ENCODE measurements at places on chromosomes 2 and 18.

DNA sequence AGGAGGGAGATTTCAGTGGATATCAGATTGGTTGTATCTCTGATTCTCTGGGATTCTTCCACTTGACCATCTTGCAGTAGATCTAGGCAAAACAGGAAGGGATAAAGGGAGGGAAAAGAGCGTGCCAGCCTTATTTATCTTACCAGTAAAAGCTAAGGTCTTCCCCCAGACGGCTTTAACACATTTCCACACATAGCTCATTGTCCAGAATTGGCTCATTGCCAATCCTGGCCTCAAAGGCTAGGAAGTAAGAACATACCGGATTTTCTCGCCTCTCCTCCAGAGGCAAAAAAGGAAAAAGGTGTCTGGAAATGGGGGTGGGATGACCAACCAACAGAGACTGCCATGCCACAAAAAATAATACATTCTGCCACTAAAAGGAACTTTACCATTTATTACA is 411.6 kb upstream of the NRP2 start:
- no peak for DNase-seq

GRCh38 chr2:104944495-104944894 is 90.6 kb downstream of the POU3F3 start:
- DNase-seq: no peak

DNA sequence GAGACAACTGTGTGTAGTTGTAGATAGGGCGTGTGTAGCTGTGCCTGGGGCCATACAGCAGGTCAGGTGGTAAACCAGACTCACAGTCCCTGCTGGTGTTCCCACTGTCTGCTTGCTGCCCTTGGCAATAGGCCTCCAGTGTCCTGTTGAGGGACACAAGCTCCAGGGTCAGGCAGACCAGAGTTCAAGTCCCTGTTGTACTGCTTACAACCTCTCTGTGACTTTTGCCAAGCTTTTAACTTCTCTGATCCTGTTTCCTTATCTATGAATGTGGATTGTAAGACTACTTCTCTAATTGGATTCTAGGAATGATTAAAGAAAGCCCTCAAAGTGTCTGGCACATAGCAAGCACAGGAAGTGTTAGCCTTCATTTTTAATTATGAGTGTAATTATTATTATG is 68.6 kb downstream of the MERTK start:
- DNase-seq: no peak

DNA sequence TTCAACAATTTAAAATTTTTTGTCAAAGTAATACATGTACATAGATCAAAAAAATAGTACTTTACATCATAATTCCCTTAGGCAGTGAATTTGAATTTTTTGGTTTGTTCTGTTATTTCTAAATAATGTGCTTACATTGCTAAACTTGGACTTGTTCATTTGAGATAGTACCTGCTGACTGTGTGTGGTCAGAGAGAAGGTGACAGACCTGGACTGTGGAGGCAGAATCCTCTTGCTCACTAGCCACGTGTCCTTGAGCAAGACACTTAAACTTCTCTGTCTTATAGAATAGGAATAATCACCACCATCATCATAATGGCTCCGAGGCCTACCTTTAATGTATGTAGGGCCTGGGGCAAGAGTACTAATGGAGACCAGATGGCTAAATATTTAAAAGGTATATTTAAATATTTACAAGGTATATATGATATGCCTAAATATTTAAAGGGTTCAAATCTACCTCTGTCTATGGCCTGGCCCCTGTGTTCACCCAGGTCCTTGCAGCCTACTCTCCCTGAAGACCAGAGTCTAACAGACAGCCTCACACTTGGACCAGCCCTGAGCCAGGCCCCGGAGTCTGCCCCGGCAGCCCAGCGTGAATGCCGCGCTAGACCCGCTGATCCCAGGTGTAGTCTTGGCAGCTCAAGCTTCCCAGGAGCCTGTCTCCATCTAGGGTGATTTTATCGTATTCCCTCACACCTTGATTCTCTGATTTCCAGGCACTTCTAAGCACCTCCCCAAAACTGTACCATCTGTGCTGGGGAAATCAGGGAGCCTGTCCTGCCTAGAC is 33.5 kb downstream of the ZNF532 start:
- DNase-seq: no peak

- no peak for DNase-seq
These were observed 46.5 kb upstream of the RAB31 start for GRCh38 chr18:9661564-9661963.

- DNase-seq: no peak
These were observed 2.5 kb downstream of the TLK1 start for GRCh38 chr2:171158036-171158789.

GRCh38 chr18:24168496-24168895 is 29.6 kb downstream of the CABYR start:
- no peak for DNase-seq

DNA sequence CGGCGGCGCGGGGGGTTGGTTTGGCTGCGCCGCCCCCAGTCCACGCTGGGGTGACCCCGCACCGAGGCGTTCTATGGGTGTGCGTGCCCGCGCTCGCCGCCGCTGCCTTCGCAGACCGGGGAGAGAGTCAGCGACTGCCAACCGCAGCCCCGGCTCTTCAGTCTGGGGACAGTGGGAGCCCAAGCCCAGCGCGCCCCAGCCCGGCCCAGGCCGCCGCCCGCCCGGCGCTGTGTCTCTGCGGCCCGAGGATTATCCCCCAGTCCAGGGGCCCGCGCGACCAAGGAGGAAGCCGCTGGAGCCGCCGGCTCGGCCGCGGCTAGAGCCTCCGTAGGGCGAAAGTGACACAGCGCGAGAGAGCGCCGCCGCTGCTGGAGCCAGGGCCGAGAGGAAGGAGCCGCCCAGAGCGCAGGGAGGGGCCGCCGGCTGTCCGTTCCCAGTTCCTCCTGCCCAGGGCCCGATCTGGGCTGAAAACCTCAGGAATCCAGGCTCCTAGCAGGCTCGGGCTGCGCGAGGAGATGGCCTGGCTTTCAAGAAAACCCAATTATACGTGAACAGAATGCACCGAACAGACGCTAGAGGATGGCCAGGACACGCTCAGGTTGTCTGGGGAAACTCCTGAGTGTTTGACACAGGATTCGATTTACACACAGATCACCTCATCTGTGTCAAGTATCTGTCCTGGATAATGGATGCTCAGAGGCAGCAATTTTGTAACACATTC is 2.4 kb downstream of the CTIF start:
- DNase-seq: peak; percentile 53

DNA sequence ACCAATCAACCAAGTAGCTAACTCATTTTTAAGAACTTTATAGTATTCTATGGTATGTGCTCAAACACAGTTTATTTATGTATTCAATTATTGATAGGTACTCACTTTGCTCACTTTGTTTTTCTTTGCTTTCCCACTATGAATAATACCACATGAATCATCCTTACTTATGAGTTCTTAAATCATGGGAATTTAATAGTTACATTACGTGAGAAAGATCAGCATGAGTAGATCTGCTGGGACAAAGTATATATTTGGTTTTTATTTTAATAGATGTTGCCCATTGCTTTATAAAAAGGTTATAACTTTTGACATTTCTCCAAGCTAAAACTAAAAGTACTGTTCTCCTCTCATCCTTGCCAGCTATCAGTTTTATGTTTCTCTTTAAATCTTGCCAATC is 390.7 kb downstream of the LRATD1 start:
- DNase-seq: no peak

- DNase-seq: no peak
These were observed 59.5 kb downstream of the PUM2 start for GRCh38 chr2:20291106-20291564.

GRCh38 chr2:216352653-216353270 is 19.5 kb downstream of the MARCHF4 start:
- DNase-seq: no peak

GRCh38 chr2:105576050-105576439 is 168.7 kb upstream of the NCK2 start:
- no peak for DNase-seq

GRCh38 chr2:138910427-138910826 is 130.2 kb upstream of the NXPH2 start:
- no peak for DNase-seq

- DNase-seq: no peak
These were observed 85.8 kb upstream of the FAM237A start for GRCh38 chr2:206556357-206556949.

GRCh38 chr18:8133032-8133431 is 476.2 kb upstream of the RAB12 start:
- no peak for DNase-seq

GRCh38 chr18:67104700-67105284 is 411.7 kb downstream of the DSEL start:
- peak; percentile 80 for DNase-seq

- no peak for DNase-seq
These were observed 78.1 kb upstream of the ETAA1 start for GRCh38 chr2:67318993-67319481.

DNA sequence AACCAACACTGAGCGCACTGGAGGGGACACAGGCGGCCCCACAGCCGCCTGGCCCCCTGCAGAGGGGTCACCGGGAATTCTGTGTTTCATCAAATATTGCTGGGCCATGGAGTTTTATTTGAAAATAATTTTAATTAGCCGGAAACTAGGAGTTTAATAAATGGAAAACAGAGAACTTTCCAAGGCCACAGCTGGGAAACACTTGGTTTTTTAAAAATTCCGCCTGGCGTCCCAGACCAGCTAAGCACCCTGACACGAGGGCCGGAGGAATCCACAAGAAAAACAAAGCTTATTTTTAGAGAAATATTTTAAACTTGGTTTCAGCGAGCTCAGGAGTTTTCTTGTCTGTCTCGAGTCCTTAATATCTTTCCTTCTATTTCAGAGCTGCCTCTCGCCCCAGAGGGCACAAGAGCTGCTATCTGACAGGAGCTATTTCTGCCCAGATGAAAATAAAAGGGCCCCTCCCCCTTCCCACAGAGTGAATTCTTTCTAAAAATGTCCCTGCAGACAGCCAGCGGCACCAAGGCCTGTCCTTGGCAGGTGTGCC is 8.2 kb downstream of the ZFP36L2 start:
- DNase-seq: no peak

- no peak for DNase-seq
These were observed 50.0 kb downstream of the KCNE4 start for GRCh38 chr2:223102040-223102400.

GRCh38 chr2:207474863-207475485 is 54.8 kb upstream of the CREB1 start:
- no peak for DNase-seq

GRCh38 chr2:18055290-18055689 is 176.8 kb downstream of the KCNS3 start:
- no peak for DNase-seq

DNA sequence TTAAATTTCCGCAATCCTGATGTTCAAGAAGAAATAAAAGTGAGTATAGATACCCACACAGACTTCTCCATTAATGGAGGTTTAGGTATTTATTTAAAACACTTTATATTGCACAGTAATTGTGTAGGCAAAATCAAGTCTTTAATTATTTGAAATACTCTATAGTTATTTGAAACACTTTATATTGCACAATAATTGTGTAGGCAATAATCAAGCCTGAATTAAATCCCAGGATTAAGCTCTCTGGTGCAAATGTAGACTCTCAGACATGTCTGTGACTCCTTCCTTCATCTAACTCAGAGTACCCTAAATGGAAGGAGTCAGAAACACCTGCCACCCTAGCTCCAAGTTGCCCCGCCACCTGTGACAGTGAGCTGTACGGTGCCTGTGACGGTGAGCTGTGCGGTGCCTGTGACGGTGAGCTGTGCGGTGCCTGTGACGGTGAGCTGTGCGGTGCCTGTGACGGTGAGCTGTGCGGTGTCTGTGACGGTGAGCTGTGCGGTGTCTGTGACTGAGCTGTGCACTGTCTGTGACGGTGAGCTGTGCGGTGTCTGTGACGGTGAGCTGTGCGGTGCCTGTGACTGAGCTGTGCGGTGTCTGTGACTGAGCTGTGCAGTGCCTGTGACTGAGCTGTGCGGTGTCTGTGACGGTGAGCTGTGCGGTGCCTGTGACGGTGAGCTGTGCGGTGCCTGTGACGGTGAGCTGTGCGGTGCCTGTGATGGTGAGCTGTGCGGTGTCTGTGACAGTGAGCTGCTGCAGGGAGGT is 11.0 kb downstream of the SLC3A1 start:
- no peak for DNase-seq

DNA sequence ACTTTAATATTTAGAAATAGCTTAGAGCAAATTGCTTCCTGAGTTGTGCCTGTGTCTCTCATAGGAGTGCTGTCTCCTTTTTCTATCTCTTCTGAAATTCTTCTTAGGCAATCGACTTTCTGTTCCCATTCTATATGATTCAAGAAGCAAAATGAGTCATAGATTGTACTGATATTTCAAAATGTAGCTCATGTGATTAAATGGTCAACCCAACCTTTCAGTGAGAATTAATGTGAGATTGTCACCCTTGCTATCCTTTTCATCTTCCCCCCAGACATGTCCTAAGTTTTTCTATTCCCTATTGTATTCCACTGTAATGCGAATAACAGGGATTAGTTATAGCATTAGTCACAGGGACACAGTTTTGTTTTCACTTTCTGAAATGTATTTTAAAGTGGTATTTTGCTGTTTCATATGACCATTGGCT is 413.6 kb downstream of the THSD7B start:
- DNase-seq: no peak

DNA sequence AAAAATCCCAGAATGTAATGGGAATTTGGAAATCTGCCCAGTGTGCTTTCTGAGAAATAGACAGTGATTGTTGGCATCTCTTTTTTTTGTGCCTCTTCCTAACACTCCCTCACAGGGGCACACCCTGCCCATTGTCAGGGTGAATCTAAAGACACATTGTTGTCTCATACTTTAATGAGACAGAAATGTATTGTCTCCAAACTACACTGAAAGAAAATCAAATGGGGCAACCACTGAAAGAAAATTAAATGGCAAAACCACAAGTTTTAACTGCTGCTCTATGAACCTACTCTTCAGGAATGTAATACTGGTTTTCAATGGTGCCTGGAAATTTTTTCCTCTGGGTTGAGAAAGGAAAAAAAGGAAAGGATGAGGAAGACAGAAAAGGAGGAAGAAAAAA is 43.2 kb upstream of the GLS start:
- DNase-seq: no peak

GRCh38 chr2:101307503-101307902 is 998 bp downstream of the RNF149 start:
- DNase-seq: no peak

DNA sequence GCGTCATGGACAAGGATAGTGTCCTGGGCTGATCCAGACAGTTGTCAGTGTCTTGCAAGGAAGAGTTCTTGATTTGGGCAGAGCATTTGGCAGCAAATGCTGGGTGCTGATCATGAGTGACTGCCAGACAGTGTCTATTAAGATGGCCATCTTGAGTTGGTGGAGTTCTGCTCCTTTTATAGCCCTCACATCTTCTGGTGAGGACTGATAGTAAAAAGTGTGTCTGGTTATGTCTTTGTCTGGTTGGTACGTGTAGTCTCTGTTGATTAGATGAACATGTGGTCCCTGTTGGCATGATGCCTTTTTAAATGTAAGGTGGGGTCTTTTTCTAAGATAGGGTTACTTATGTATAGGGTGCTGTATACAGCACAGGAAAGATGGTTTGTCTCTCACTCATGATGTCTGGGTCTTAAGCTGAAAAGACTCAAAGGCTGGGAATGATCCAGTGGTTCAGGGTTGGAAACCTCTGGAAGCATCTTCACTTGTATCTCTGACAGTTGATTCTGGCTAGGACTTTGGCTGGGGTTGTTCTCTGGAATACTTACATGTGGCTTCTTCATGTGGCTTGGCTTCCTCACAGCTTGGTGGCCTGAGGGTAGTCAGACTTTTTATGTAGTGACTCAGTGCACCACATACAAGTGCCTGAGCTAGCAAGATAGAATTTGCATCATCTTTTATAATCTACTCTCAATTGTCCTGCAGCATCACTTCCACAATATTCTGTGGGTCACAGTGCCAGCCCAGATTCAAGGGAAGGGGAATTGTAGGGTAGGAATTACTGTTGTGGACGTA is 11.8 kb downstream of the MTX2 start:
- DNase-seq: no peak

GRCh38 chr18:26479681-26480079 is 68.7 kb downstream of the KCTD1 start:
- no peak for DNase-seq
